ENCODE measurements at places on chromosomes 12 and 14.

DNA sequence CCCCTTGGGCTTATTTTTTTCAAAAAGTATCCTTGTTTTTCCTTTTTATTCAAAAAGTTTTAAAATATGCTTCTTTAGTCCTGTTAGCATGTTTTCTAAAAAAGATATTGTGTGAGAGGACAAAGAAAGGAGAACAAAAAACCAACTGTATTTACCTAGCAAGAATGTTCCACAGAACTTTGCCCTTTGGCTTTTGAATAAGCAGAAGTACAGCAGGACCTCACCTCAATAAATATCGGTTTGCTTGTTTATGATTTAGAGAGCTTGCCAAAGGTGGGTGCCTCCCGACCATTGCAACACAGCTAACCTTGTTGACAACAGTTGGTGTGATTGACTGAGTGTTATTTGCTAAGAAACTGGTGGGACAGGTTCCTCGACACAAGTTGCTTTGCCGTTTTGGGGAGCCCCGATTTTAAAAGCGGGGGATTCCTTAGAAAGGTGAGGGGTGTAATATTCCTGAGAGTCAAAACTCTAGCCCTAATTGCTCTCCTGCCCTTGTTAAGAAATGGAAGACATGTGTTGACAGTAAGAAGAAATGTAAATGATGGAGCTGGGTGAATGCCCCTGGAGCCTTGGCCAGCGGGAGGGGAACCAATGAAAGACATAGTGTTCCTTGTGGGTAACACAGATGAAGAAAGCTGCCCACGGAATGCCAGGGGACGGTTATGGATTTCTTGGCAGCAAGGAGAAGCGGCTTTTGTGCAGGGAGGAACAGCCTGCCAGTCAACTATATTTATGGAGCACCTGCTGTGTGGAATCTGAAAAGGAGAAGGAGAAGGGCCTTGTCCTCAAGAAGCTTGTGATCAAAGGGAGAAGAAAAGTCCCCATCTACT lies 13.7 kb downstream of the MYBPC1 start:
- no peak for DNase-seq

DNA sequence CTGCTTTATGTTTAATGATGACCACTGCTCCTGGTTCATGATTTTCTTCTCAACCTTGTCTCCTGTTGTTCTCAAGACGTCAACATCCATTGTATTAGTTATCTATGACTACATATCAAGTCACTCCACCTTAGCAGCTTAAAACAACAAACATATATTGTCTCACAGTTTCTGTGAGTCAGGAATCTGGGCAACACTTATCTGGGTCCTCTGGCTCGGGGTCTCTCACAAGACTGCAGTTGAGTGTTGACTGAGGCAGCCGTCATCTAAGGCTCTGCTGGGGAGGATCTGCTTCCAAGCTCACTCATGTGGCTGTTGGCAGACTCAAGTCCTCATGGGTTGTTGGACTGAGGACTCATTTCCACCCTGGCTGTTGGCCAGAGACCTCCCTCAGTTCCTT lies 27.3 kb upstream of the FRS2 start:
- no peak for DNase-seq

DNA sequence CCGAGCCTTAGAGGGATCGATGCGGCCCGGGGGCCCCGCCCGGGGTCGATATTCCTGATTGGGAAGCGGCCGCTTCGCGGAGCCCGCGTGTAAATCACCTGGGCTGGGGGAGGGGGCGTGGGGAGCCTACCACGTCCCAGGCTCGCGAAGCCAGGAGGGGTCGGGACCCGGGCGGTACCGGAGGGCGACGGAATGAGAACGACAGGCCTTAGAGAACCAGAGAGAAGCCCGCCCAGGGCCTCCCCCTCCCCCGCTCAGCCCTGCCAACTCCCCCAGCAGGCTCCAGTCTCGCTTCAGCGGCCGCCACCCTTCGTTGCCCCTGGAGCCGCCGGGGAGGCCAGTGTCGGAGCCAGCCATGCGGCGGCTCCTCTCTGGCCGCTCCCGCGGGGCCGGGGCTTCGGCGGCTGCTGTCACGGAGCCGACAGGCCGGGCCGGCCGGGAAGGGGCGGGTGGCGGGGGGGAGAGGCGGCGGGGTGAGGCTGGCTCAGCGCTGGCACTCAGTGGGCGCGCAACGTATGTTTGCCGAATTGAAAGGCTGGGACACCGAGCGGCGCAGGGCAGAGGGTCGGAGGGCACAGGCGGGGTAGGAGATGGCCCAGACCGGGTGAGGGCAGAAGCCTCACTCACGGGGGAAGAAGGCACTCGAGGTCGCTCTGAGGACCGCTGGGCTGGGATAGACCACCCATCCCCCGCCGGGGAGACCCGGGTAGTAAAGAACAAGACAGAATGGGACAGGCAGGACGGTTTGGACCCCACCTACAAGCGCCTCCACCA lies 1.4 kb upstream of the DNAJC22 start:
- no peak for DNase-seq

DNA sequence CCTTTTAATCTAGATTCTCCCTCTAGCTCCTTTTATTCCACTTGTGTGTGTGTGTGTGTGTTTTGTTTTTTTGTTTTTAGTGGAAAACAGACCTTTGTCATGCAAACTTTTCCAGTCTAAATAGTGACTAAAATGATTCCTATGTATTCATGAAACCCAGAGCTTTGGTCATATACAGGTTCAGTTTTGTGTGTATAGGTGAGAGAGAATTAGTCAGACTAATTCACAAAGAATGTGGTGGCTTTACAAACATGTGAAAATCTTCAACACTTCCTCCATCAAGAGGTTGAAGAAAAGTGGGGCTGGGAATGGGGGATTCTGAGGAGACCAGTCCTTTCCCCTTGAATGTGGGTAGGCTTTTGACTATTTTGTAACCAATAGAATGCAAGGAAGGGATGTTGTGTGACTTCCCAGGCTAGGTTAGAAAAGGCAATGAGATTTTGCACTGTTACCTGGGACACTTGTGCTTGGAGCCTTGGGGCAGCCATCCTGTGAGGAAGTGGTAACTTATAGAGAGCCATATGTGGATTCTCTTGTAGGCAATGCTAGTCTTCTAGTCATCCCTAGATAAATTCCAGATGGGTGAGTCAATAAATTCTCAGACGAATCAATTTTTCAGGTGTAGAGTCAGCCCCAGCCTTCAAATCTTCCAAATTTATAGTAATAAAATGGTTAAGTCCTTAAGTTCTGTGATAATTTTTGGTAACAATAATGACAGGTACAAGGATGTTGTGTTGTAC lies 236.1 kb downstream of the CEP128 start:
- no peak for DNase-seq

- no peak for DNase-seq
These were observed 5.7 kb downstream of the GNG2 start for GRCh38 chr14:51865953-51866747.

DNA sequence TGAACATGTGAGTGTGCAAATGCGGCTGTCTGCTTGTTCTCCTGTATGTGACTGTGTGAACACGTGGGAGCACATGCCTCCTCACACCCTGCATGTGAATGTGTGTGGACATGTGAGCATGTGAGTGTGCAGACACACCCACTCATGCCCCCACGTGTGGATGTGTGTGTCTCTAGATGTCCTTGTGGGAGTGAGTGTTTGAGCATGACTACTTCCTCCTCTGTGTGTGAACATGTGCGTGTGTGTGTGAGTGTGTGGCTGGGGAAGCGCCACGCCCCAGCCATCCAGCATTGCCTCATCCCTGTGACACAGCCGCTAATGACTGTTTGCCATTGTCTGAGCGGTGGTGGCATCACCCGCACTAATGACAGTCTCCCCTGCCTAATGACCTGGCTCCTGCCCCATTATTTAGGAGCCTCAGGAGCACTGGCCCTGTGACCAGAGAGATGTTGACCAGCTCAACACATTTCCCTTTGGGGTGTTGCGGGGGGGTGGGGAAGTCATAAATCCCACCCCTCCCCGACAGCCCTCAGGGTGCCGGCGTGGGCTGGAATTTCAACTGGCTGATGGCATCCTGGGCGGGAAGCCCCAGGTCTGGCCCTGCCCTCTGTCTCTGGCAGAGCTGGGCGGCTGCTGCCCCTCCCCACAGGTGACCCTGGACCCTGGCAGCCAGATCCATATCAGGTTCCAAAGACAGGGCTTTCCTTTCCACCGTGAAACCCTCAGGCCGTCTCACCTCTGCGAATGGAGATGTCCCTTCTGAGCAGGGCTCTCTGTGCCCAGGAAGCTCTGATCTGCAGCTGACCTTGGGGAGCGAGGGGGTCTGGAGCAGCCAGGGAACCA lies 11.5 kb upstream of the KRT80 start:
- DNase-seq = peak; percentile 70

GRCh38 chr14:79281244-79282152 lies 929.8 kb downstream of the DIO2 start:
- no peak for DNase-seq

DNA sequence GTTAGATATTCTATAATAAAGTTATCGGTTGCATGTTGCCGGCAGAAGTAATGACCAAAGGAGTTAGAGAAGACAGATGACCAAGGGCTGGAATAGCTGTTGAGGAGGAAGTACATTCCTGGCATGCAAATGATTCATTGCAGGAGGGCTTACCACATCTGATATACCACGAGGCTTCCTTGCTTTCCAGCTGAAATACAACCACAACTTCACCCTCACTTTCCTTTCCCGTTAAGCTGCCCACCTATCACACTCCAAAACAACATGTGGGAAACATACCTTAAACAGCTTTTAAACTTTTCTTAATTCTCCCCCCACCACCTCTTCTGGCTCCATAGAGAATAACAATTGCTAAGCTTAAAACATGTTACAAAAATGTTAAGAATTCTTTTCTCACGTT lies 594.1 kb downstream of the NRXN3 start:
- no peak for DNase-seq

GRCh38 chr14:94707494-94707893 lies 62.4 kb downstream of the GSC start:
- DNase-seq = no peak

- DNase-seq = no peak
These were observed 17.2 kb upstream of the FBLN5 start for GRCh38 chr14:91964724-91965123.

DNA sequence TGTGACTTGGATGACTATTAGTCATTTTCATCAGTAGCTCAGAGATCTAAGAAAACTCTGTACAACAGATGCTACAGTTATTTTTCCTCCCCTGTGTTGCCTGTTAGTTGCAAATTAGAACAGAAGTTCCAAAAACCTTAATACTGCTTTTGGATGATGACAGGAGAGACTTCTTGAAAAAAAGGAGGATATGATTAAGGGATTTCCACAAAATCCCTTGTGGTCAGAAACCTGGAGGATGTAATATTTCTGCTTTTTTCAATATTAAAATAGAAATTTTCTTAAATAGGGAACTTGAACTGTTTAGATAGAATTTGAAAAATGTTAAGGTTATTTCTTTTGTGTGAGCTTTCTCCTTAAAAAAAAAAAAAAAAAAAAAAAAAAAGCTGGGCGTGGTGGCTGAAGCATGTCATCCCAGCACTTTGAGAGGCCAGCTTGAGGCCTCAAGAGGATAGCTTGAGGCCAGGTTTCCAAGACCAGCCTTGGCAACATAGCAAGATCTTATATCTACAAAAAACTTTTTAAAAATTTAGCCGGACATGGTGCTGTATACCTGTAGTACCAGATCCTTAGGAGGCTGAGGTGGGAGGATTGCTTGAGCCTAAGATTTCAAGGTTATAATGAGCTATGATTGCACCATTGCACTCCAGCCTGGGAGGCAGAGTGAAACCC lies 14.1 kb downstream of the CMAS start:
- no peak for DNase-seq

DNA sequence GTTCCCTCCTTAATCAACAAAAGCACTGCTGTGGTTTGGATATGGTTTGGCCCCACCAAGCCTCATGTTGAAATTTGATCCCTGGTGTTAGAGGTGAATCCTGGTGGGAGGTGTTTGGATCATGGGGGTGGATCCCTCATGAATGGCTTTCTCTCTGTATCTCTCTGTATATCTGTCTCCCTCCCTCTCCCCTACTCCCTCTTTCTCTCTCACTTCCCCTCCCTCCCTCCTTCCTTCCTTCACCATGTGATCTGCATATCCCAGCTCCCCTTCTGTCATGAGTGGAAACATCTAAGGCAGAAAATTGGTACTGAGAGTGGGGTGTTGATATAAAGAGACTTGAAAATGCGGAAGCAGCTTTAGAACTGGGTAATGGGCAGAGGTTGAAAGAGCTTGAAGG lies 5.2 kb downstream of the GSKIP start:
- no peak for DNase-seq

GRCh38 chr14:99260116-99260515 lies 11.9 kb downstream of the BCL11B start:
- DNase-seq = no peak
